ENCODE measurements at places on chromosomes 16 and 17.

GRCh38 chr17:37562016-37562745, 47.0 kb downstream of the SYNRG start:
- no peak for DNase-seq

DNA sequence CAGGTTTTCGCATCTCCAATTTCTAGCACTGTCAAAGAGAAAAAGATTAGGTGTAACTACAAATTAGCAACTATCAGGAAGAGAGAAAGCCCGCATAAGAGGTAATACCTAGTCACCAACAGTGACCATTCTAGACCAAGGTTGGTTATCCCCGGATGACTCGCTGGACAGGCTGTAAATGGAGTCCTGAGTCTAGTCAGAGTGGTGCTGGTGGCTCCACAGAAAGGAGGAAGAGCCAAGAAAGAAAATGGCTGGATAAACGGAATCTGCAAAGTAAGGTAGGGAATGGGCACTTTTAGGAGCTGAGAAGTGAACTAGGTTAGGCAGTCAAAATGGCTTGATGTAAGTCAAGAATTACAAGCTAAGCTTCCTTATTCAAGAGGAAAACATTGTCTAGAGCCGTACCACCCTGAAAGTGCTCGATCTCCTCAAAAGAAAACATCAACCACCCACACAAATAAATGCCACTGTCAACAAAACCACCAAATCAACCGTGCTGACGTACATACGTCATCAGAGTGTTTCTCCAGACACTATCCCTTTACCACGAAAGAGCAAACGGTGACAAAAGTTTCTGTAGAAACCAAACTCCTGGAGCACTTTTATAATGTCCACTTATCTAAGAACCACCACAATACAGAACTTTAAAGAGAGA, 2.2 kb downstream of the GSPT1 start:
- no peak for DNase-seq

DNA sequence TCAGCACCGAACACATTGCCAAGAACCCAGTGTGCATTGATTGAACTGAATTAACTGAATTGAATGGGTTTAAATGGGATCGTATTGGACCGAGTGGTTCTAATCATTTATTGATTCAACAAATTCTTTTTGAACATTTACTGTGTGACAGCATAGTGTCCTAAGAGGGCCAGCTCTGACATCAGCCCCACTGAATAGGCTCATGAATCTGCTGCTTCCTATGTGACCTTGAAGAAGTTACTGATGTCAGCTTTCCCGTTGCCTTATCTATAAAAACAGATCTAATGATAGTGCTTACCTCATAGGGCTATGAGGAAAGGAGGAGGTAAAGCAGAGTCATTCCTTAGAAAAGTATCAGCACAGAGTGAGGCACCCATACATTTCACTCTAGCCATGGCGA, 226.3 kb downstream of the CBLN1 start:
- no peak for DNase-seq

GRCh38 chr16:57708168-57708567, 13.6 kb downstream of the DRC7 start:
- DNase-seq, result no peak

- DNase-seq, result peak; percentile 56
These were observed 117.7 kb upstream of the FOXF1 start for GRCh38 chr16:86392436-86393152.

DNA sequence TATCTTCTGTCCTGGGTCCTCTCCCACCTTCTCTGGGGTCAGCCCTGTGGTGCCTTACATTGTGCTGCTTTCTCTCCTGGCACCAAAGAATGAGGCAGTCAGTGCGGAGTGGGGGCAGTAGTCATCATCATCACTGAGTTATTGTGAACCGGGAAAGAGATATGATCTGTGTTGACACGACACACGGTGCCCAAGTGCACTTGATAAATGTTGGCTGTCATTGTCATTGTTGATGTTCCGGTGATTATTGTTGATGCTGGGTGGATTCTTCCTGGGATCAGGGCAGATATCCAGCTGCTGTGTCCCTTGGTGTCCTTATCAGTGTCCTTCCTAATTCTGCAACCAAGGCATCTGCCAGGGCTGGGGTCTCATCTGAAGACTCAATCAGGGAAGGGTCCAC, 121.7 kb downstream of the ABCC6 start:
- DNase-seq, result no peak

DNA sequence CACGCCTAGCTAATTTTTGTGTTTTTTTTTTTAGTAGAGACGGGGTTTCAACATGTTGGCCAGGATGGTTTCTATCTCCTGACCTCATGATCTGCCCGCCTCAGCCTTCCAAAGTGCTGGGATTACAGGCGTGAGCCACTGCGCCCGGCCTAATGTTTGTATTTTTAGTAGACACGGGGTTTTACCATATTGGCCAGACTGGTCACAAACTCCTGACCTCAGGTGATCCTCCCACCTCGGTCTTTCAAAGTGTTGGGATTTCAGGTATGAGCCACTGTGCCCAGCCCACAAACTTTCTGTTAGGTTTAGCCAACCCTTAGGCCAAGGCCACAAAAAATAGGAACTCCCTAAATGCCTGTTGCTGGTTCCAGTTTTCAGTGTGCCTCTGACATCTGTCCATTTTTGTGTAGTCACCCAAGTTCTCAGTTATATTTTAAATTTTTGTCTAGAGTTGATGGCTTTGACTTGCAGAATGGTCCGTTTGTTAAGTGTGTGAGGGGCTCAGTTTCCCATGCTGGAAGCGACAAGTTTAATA, 12.7 kb downstream of the CCL16 start:
- no peak for DNase-seq

GRCh38 chr17:61399131-61400065, at the start of gene TBX2:
Gene TBX2, plus strand, starts transcription at chr17:61399843. Its CDS starts 334 bp downstream, at chr17:61400177.
- peak; percentile 83 for DNase-seq
